ENCODE measurements at places on chromosomes 13 and 19.

- DNase-seq = no peak
Observed at GRCh38 chr19:8367327-8368001, 3.5 kb downstream of the ANGPTL4 start.

DNA sequence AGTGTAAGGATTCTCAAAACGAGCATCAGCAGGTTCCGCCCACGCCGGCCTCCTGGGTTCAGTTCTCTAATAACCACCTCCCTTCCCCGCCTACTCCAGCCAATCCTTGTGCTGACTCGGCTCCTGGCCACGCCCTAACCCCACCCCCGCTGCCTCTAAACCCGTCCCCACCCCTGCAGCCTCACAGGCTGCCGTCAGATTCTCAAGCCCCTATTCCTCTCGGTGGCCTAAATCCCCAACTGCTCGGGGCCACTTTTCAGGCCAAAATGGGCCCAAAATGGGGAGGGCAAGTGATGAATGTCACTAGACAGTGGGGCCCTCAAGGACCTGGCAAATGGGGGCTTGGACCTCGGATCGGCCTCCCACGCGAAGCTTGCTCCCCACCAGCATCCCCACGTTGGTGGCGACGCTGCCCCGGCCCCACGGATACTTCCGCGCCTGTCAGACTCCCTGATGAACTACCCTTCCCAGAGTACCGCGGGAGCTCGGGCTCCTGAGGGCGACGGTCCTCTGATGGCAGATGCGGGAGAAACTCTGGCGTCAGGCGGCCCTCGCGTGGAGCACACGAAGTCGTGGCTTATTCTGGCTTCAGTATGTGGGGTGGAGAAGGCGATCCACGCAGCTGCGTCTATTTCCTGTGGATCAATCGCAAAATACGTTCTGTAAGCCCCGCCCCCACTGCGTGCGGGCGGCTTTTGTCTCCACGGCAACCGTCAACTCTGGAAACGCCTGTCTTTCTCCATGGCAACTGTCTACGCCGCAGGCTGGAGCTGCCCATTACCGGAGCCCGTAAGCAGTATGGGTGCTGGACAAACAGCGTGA lies 24.8 kb downstream of the ZNF473 start:
- peak; percentile 84 for DNase-seq

DNA sequence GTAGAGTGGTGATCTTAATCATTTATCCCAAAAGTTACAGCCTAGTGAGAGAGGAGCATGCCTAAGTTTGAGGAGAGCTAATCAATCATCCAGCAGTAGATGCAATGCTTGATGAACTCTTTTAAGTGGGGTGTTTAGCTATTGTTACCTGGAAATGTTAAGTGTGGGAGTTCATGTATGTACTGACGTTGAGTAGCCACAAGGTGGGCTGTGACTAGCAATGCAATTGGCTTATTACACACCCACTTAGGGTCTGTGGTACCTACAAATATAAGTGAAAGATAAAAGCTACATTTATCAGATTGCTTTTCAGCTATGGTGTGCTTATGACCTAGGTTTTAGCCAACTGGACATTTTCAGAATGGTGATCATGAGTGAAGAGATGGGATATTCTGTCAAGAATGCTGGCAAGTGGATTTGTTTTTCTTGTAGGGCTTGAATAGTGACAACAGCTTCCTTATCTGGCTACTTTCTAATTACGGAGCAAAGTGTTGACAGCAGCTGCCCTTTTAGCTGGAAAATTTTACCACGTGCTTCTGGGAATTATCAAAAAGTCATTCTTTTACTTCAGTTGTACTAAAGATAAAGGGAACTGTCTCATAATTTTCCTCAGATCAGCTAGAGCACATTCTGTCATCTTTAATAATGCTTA lies 170.6 kb downstream of the POSTN start:
- no peak for DNase-seq

DNA sequence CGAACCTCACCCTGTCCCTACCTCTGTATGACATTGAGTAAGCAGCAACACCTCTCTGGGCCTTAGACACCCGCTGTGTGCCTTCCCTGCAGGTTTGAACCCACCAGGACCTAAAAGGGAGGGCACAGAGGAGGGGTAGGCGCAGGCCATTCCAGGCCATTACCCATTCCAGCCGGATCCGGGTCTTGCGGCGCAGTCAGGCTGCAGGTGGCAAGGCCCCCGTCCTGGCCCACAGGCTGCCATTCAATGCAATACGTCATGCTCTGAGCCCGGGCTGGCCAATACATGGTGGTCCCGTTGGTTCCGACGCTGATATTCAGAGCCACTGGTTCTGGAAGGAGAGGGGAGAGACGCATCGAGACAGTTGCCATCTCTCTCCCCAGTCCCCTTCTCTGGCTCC lies 17.4 kb downstream of the IL12RB1 start:
- DNase-seq = no peak

- no peak for DNase-seq
Observed at GRCh38 chr19:33821871-33822270, 25.2 kb downstream of the KCTD15 start.

- no peak for DNase-seq
Observed at GRCh38 chr13:93304134-93304533, 77.5 kb downstream of the GPC6 start.

GRCh38 chr19:55176076-55176475 lies 4.0 kb downstream of the SYT5 start:
- DNase-seq = no peak

GRCh38 chr19:28847468-28847867 lies 365.5 kb downstream of the UQCRFS1 start:
- no peak for DNase-seq

GRCh38 chr19:5466072-5466471 lies 10.9 kb downstream of the ZNRF4 start:
- DNase-seq = no peak

GRCh38 chr19:46056536-46056935 lies 15.7 kb upstream of the IGFL4 start:
- DNase-seq = no peak

DNA sequence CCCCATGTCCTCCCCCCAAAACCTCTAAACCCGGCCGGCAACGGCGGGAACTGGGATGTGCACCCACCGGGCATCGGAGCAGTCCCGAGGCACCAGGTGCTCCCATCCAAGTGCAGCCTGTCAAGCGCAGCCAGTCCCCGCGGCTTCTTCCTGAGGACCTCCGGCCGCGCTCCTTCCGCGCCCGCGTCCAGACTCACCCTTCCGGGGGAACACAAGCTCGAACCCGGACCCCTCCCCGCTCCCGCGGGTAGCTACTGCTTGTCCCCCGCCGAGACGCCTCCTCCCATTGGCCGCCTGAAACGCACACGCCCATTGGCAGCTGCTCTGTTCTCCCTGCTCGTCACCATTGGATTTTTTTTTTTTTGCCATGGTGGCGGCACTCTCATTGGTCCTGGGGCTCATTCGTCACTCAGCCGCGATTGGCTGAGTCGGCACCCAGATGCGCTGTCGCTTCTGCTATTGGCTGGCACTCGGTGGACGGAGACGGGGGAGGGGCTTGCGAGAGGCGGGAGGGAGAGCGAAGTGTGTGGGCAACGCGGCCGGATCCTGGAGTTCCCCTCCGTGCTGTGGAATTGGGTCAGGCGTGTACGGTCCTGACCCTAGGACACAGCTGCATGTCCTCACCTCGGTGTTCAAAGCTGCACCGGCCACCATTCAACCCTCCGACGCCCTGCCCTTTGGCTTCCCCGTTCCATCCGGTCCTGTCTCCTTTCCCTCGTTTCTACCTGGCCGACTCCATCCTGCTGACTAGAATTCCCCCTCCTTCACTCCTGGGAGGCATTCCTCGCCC lies at the start of gene TYK2:
TYK2 (minus strand) TSS at position 260 of the 790 bp plus-strand sequence. CDS start 2,166 bp downstream, outside the sequence.
- DNase-seq = peak; percentile 94

GRCh38 chr19:57812226-57812625 lies 2.5 kb downstream of the ZNF552 start:
- no peak for DNase-seq

GRCh38 chr19:1755467-1756171 lies 2.3 kb downstream of the ONECUT3 start:
- DNase-seq = no peak

DNA sequence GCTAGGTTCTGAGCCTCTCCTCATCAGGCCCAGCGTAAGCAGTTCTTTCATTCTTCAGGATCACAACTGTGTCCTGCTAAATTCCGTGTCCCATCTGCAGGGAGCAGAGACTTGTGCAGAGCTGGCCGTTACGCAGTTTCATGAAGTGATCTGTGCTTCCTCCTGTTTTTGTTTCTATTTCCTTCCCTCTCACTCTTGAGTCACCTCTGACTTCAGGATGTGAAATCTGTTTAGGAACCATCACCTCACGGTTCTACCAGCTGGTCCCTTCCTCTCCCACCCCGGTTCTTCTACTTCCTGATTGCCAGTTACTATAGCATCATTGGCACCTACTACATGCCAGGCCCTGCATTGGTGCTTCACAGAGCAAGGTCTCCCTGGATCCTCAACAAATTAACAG lies 8.5 kb downstream of the MAU2 start:
- DNase-seq = no peak

DNA sequence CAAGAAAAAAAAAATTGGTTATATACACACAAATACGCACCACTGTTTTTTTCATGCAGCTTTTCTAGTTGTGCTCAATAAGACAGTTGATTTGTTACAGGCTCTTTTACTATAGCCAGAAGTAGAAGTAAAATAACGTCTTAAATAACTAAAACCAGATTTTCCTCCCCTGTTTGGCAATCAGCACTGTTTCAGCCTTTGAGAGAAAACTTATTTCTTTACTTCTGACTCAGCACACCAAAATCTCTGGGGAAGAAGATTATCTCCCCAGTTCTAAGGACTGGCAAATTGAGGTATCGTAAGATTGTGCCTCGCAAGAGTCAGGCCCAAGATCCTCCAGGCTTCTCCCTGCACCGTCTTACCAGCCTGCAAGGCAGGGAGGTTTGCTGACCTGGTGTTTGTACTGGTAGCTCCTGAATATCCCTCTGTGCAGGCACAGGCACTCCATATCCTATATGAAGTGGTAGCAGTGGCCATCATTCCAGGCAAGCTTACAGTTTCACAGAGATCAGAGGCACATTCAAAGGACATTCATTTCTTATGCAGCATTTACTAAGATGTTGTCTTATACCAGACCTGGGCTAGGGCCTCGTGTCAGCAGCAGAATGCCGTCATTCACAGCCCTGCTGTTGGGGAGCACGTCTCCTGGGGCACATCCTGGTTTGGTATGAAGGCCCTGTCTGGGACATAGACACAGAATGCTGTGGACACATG lies 268.2 kb downstream of the ZNF536 start:
- no peak for DNase-seq

- no peak for DNase-seq
Observed at GRCh38 chr13:94596575-94596971, 621 bp upstream of the TGDS start.

DNA sequence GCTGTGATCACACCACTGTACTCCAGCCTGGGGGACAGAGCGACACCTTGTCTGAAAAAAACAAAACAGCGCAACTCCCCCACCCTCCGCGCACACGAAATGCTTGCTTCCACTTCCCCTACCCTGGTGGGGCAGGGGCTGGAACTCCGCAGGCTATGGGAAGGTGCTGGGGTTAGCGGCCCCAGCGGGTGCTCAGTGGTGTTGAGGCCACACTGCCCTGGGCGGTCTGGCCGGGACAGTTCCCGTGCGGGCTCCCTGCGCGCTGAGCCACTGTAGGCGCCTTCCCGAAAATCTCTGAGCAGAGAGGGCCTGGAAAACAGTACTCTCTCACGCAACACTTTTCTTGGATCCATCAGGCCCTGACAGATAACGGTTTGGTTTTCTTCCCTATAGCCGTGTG lies 1.1 kb upstream of the WTIP start:
- no peak for DNase-seq

- no peak for DNase-seq
Observed at GRCh38 chr19:19319732-19320360, 463 bp downstream of the SUGP1 start.

DNA sequence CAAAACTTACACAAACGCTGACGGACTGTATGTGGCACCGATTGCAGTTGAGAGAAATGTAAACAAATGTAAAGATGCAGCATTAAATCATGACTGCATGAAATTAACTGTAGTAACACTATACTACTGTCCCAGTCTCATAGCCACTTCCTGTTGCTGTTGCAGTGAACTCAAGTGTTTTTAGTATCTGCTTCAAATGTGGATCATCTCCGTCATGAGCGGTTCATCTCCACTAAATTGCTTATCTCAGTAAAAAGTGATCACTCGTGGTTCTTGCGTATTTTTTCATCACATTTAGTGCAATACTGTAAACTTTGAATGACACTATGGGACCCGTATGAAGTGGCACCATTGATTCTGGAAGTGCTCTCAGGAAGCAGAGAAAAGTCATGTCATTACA lies 60.3 kb upstream of the RNF113B start:
- DNase-seq = no peak

Measured in activated naive CD4-positive, alpha-beta T cell treated with anti-CD3 and anti-CD28 coated beads, Interleukin-2, amount 50 U/mL, for 16 hours (primary cell).